ENCODE measurements at places on chromosomes 6 and 20. TPM values are rescaled to one million over a fixed set of nuclear protein-coding genes. Genes with fewer than 3 reads are reported as not detected.
A peak's percentile ranks its signal among the peaks of the same experiment; 100 is the strongest.

Gene EXOC2
- 29.0 TPM for total RNA-seq

DNA sequence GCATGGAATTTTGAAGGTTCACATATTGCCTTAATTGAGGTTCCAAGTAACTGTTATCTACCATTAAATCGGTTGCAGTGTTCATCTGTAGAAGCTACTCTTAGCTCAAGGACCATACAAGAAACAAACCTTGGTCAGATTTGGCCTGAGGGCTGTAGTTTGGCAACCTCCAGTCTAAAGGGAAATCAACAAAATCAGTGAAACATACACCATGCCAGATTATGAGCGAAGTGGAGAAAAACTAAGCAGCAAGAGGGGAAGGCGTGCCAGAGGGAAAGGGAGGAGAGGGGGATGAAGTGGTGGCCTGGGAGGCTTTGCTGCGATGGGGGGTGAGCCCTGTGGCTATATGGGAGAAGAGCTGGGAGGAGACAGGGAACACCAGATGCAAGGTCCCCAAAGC is 8.8 kb upstream of the SNAI1 start:
- no peak overlapping the region for H3K27ac ChIP-seq
- DNase-seq, result no peak
- H3K4me3 ChIP-seq, result no peak overlapping the region
- no peaks in the 10 kb centered on the region for H3K4me1 ChIP-seq

- H3K27me3 ChIP-seq, result no peaks in the 10 kb centered on the region
- H3K27ac ChIP-seq, result no peak overlapping the region
- peaks cover 13% of the 10 kb centered on the region for H3K4me1 ChIP-seq
- DNase-seq, result no peak
Measured at GRCh38 chr6:52065621-52066020, 21.8 kb downstream of the PKHD1 start.

- H3K4me3 ChIP-seq, result peak overlapping the region; percentile 2
- H3K36me3 ChIP-seq, result no peaks in the 10 kb centered on the region
- H3K27ac ChIP-seq, result peak overlapping the region; percentile 97
- peaks cover 61% of the 10 kb centered on the region for H3K4me1 ChIP-seq
- H3K27me3 ChIP-seq, result no peaks in the 10 kb centered on the region
Measured at GRCh38 chr6:150377211-150377781, 8.5 kb downstream of the IYD start.

DNA sequence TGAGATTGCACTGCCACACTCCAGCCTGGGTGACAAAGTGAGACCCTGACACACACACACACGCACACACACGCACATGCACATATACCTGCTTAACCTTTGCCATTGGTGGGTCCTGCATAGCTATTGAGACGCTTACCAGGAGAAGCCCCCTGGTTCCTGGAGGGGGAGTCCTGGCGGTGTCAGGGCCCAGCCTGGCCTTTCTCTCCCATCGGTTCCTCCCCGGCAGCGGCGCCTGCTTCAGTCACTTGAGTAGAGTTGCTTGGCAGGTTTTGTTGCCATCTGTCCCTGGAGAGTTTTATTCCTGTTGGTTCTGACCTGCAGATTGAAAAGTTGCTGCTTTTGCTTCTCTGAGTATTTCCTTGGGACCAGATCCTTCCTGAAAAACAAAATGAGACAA is 20.6 kb upstream of the FAM209A start:
- H3K4me1 ChIP-seq, result peaks cover 8% of the 10 kb centered on the region
- H3K27ac ChIP-seq, result no peak overlapping the region
- H3K36me3 ChIP-seq, result no peaks in the 10 kb centered on the region
- H3K4me3 ChIP-seq, result no peak overlapping the region

Measured in thyroid gland (tissue), 4 donors.